ENCODE measurements at places on chromosomes 16 and 17.

DNA sequence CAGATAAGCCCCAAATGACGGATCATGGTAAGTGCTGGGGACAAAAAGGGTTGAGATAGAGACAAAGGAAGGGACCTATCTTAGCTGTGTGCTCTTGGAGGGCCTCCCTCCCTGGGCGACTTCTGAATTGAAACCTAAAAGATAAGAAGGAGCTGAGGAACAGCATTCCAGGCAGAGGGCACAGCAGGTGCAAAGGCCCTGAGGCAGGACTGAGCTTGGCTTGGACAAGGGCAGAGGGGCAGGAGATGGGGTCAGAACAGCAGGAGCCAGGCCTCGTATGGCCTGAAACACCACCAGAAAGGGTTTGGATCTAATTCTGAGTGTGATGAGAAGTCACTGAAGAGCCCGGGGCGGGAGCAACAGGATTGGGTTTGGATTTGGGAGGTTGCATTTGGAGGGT, 75.4 kb downstream of the RTN4RL1 start:
- DNase-seq = no peak

DNA sequence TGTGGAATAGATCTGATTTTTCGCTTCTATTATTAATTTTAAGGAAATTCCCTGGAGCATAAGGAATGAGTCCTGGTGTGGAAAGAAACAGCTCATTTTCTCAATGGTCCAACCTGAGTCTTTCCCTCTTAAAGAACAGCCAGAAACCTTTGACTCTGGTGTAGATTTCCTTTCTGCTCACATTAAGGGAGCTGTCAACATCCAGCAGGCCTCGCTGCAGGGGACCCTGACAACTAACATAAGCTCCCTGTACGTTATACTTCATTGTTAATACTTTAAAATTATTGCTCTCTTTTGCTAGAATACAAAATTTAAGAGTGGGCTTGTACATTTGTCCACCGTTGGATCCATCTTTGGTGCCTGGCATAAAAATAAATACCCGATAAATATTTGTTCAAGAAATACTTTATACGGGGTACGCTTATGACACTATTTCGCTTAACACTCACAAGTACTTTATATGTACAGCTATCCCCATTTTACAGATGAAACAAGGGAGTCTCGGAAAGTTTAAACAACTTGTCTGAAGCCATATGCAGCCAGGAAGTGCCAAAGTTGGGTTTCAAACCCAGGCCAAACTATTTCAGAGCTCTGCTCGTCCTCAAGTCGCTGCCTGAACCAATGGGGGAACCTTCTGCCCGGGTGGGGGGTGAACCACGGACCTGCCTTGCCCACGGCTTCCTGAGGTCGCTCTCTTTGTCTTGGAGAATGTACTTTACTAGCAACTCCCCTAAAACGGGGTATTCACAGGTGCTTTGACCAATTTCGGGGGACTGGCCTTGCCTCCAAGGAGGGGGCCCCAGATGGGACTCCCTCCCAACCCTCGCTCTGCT, 611 bp downstream of the SMARCE1 start:
- DNase-seq = peak; percentile 65

DNA sequence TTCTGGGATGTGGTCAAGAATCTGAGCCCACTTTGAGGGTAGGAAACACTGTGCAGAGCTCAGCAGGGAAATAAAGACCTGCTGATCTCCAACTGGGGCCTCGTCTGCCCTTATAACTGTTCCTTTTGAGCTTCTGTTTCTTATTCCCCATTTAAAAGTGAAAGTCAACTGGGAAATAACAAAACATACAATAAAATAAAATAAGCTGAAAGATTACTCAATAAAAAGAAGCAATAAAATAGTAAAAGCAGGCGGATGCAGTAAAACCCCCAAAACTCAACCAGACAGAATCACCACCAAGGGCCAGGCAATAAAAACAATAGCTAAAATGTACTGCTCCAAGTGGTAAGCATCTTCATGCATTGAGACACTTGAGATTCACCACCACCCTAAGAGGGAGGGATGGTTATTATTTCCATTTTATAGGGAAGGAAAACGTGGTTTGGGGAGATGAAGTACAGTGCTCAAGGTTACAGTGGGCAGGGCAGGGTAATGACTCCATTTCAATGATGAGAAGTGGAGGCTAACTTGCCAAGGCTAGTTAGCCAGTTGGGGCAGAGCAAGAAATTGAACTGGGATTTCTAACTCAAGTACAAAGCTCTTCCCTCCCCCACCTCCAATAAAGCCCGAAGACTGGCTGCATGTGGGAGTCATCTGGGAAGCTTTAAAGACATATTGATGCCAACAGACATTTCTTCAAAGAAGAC, 6.4 kb upstream of the SPACA3 start:
- DNase-seq = no peak

DNA sequence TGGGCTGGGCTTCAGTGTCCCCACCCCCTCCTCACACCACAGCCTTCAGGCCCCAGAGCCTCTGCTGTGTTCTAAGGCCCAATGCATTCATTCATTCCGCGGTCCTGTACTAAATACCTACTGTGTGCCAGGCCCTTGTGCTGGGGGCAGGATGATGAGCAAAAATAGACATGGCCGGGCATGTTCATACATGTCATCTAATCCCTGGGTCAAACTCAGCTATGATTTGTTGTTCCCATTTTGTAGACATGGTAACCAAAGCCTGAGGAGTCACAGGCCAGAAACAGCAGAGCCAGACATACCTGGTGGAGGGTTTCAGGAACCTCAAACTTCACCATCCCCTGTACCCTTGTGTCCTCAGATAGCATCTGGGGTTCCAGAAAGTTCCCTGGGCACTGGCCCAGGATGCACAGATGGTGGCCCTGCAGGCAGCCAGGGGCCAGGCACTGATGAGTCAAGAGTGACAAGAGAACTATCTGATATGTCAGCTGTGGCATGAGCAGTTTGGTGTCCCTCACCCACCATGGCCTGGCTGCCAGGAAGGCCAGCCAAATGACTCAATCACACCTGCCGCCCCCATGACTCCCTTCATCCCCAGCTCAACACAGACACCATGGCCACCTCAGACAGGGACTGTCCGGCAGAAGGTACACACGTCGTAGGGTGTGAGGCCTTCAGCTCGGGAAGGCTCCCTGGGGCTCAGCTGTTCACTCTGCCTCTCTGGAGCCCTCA, 2.7 kb upstream of the RRAD start:
- no peak for DNase-seq

- DNase-seq = no peak
These were observed 251.4 kb upstream of the KIF2B start for GRCh38 chr17:53571342-53571741.

DNA sequence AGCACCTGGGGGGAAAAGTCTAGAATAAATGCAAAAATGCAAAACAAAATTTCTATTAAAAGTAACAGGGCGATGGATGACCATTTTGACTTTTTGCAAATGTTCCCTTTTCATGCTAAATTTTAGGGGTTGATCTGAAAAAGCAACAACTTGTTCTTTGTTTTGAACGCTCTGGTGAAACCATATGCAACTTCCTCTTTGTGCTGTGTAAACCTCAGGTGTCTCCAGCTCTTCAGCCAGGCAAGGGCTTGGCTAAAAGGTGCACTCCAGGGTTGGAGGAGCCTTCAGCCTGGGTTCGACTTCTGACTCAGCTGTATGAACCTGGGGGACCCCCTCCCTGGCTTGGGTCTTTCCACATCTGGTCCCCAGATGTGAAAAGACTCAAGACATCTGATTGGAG, 9.5 kb downstream of the IRF8 start:
- DNase-seq = no peak

DNA sequence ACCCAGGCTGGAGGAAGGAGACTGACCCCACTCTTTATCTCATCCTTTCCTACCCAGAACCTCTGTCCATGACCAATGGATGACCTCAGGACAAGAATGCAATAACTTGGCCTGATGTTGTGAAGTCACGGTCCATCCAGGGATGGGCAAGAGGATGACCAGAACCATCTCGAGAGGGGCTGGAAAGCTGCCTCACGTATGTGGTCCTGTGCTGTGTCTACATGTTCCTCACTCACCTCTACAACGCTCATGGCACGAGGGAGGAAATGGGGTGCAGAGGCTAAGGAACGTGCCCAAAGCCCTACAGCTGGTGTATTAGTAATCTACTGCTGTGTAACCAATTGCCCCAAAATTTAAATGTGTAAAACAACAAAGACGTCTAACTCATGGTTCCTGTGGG, 7.3 kb upstream of the KCTD5 start:
- peak; percentile 17 for DNase-seq

GRCh38 chr17:33287096-33287725, 5.9 kb downstream of the ASIC2 start:
- DNase-seq = no peak

DNA sequence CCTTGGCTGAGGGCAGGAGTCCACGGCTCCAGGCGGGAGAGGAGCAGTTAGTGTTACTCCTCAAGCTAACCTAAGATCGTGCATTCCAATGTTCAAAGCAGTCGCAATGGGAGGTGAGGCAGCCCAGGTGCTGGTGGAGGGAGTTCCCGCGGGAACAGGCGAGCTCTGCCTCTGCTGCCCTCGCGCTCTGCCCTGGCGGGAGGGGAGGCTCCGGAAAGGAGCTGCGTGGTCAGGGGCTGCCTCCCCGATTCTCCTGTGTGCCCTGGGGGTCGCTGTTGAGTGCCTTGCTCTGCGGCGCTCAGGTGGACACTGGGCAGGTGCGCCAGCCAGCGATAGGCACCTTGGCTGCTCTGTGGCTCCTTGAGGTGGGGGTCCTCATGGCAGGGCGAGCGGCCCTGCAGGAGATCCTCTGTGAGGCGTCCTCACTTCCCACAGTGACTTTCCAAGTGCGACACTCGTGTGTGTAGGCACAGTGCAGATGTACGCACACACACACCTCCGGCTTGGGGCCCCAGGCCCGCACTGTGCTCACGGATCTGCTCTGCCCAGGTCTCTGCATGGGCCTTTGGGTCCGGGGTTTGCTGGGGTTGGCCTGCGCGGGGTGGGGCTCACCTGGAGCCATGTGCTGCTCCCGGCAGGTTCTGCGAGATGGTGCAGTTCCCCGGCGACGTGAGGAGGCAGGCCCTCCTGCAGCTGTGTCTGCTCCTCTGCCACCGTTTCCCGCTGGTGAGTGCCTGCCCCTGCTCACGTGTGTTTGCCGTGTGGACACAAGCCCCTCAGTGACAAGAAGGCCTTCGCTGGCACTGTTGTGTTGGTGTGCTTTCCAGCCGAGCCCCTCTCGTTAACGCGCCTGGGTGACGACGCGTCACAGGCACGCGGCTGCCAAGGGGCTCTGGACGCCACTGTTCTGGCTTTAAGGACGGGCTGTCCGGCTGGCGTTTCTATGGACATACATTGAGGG, 97.9 kb upstream of the ZNF750 start:
- DNase-seq = peak; percentile 17

DNA sequence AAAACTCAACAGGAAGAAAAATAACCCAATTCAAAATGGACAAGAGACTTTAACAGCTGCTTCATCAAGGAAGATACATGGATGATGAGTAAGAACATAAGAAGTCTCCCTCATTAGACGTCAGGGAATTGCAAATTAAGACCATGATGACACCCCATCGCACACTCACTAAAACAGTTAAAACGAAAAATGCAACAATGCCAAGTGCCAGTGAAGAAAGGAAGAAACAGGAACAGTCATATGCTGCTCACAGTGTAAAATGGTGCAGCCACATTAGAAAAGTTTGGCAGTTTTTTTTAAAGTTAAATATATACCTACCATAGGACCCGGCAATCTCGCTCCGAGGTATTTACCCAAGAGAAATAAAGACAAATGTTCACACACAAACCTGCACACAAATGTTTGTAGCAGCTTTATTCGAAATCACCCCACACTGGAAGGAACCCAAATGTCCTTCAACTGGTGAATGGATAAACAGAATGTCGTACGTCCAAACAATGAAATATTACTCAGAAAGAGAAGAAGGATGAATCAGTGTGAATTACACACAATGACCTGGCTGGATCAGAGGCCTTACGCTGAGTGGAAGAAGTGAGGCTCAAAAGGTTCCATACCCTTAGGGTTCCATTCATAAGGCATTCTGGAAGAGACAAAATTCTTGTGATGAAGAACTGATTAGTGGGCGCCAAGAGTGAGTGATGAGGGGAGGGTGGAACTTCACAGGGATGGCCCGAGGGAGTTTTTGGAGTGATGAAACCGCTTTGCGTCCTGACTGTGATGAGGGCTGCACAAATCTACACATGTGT, 110.3 kb downstream of the C16orf95 start:
- no peak for DNase-seq

- DNase-seq = peak; percentile 80
These were observed 43.2 kb downstream of the C16orf82 start for GRCh38 chr16:27109666-27110523.

- no peak for DNase-seq
These were observed at the start of gene MT1M for GRCh38 chr16:56632156-56632847. TSS of gene MT1M (plus strand) at chr16:56632659. CDS start at chr16:56632732, 73 bp downstream.

GRCh38 chr17:10337976-10338375, 34.8 kb downstream of the MYH13 start:
- DNase-seq = no peak

DNA sequence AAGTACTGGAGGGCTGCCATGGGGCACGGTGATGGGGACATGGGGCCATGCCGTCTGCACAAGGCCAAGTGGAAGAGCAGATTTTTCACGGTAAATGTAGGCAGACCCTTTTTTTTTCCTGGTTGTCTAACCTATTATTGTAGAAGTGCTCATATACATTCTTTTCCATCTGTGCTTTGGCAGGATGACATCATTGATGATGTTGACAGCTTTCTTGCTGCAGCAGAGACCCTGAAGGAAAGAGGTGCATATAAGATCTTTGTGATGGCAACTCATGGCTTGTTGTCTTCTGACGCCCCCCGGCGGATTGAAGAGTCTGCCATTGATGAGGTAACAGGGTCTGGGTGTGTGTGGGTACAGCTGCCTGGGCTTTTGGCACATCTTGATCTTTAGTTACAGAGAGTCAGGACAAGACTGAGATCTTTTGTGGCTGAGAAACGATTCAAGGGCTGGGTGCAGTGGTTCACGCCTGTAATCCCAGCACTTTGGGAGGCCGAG, 23.3 kb upstream of the SLC5A10 start:
- DNase-seq = no peak

DNA sequence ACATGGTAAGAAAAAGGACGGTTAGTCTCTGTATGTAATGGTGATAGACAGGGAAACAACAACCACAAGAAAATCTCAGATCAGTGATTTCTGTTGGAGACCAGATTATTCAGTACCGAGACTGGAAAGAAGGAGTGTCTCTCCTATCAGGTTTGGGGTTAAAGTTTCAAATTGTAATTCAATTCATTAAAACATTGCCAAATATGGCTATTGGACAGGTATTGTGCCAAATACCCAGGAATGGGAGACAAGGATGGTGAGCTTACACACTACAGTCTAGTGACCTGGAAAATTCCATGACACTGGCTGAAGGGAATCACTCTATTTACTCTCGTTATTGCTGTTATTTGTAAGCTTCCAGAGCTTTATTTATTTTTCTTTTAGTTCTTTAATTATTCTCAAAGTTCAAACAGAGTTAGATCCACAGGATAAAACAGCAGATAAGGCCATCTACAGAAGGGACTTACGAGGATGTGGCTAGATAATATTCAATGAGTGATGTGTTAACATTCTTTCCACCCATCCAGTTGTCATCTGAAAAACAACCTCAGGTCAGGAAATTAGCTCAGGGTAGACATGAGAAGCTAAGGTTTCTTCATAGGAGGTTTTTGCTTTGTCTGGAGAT, 25.1 kb upstream of the MMD start:
- no peak for DNase-seq

GRCh38 chr16:22674832-22675191, 139.2 kb upstream of the HS3ST2 start:
- no peak for DNase-seq

- no peak for DNase-seq
These were observed 304.3 kb downstream of the HS3ST4 start for GRCh38 chr16:25996052-25996451.

GRCh38 chr16:15849209-15849981, 7.4 kb downstream of the MYH11 start:
- DNase-seq = no peak

- no peak for DNase-seq
These were observed 9.1 kb downstream of the WSCD1 start for GRCh38 chr17:6079155-6079888.

All from activated naive CD4-positive, alpha-beta T cell treated with anti-CD3 and anti-CD28 coated beads, Interleukin-2, amount 10 ng/mL, durations not matched to agents 7 days and 5 days (primary cell).